A549 (cell line): ENCODE measurements at places on chromosomes 7 and 10.

GRCh38 chr10:12391206-12391605 lies 41.9 kb downstream of the CAMK1D start:
- DNase-seq: no peak

- no peak for DNase-seq
Observed at GRCh38 chr10:127690176-127690835, 46.7 kb upstream of the FOXI2 start.

GRCh38 chr10:43867667-43868565 lies 219.2 kb upstream of the ZNF32 start:
- DNase-seq: peak; percentile 34

DNA sequence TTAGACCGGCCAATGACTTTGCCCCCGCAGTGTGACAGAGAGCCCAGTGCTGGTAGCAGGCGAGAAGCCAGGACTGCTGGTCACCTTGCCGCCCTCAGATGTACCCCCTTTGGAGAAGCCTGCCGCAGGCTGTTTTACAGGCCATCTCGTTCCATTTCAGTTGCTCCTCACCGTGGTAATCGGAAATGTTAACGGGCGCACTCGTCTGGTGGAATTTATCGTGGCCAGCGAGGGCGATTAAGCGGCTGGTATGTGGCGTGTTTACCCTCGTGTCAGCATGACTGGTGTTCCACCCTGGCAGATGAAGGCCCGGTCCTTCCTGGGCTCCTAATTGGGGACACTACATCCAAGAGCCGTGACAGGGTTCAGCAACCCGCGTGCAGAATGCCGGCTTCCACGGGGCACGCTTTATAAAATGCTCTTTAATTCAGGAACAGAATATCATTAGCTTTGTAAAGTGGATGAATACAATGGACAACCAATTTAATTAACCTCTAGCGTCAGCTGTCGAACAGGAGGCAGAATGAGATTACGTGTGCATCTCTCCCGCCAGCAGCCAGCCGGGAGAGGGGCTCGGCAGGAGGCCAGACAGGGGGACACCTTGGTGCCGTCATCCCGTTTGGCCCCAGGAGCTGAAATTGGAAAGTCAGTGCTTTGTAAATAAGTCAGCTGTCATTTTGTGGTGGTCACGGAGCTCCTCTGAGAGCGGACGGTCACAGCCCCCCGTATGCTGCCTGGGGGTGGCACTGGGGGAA lies 108.3 kb downstream of the NKX6-2 start:
- no peak for DNase-seq

GRCh38 chr10:85767891-85768290 lies 598.7 kb downstream of the GRID1 start:
- no peak for DNase-seq

GRCh38 chr7:117009705-117010361 lies 56.5 kb downstream of the ST7 start:
- DNase-seq: no peak

GRCh38 chr7:131327626-131328376 lies at the start of gene MKLN1:
Gene MKLN1, plus strand, starts transcription at chr7:131327876. Its CDS starts 24 bp downstream, at chr7:131327900.
- peak; percentile 91 for DNase-seq

DNA sequence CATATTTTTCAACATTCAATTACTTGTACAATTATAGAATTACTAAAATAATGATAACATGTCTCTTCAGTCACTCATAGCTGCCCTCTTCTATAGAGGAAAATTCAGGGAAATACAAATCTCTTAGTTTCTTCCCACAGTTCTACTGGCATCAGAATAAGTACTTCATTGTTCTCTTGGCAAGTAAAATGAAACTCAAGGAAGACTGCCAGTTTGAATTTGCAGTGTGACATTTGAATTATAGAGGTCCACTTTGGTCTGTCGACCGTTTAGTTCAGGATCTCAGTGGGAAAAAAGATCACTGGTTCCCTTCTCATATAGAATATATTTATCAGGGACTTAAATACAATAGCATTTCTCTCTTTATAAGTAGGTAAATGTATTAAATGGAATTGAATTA lies 114.5 kb downstream of the PON1 start:
- DNase-seq: no peak

DNA sequence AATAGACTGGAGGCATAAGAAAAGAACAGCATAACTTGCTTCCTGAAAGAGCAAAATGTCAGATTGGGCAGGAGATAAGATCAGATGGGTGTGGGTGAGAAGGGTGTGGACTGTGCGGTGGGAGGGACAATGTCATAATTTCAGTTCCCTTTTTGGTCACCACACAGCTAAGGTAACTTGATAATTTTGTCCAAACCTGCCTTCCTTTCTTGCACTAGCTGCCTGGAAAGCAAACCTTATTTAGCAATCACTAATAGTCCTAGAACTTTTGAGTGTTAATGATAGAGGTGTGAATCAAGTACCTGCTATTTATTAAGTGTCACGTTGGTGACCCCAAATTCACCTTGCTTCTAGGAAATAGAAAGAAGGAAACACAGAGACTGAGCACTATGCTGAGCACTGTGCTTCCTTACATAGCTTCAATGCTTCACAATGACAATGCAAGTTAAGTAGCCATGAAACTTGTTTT lies 72.4 kb upstream of the SP4 start:
- no peak for DNase-seq

- DNase-seq: no peak
Observed at GRCh38 chr7:25444991-25445390, 216.7 kb upstream of the NPVF start.

- DNase-seq: no peak
Observed at GRCh38 chr7:29898301-29898700, 91.3 kb downstream of the SCRN1 start.

DNA sequence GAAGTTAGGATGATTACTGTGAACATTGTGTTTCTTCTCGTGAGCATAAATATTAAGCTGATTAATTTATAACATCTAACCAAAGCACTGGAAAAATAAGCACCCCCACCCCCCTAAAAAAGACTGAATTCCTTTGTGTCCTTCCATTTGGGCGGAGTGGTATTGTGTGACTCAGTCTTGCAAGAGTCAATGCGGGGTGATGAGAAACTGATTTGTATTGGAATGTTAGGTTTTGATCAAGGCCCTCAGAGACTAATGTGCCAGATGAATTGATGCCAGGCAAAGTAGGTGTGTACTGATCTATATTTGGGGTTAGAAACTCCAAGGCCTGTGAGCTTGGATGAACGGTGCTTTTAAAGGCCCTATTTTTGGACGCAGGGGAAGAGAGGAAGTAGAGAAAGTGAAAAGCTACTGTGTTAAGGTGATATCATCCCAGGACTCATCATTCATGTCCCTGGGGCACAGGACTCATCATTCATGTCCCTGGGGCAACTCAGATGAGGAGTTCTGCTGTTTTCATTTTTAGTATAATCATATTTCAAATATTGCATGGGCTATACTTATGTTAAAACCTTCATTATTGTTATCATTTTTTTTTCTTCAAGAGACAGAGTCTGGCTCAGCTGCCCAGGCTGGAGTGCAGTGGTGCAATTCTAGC lies 61.3 kb upstream of the PTN start:
- no peak for DNase-seq

DNA sequence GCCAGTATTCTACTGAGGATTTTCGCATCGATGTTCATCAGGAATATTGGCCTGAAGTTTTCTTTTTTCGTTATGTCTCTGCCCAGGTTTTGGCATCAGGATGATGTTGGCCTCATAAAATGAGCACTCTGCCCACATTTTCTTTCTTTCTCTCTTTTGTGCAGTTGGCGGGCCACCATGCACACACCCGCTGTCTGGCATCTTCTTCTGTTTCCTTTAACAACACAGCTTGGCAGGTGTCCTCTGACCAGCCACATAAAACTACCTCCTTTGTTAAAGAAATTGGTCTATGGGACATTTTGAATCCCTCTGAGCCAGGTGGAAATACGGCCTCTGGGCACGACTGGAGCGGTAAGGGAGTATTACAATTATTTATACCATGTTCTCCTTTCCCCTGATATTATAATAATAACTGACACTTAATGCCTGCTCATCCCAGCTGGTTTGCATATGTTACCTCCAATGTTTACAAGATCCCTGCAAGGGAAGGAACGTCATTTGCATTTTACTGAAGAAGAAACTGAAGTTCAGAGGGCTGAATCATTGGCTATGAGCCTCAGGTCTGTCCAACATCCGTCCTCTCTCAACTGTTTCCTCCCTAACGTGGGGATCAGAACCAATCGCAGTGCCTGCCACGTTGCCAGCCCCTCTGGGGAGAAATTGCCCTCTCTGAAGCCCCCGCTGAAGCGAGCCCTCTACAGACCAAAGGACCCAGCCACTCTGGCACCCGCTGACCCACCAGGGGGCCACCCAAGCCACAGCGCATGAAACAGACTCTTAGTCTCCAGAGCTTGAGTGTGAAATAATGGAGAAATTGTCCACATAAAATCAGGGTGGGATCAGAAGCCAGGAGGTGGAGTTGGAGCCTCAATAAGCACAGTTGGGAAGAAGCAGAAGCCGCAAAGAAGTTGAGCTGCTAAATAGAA lies 125.0 kb upstream of the FOXK1 start:
- DNase-seq: no peak

- no peak for DNase-seq
Observed at GRCh38 chr7:18663321-18663720, 167.8 kb downstream of the HDAC9 start.

- DNase-seq: peak; percentile 55
Observed at GRCh38 chr10:21078410-21079329, 181.6 kb upstream of the NEBL start.

GRCh38 chr7:77321300-77321699 lies 94.8 kb downstream of the GSAP start:
- no peak for DNase-seq

GRCh38 chr10:126661841-126662515 lies 8.5 kb downstream of the C10orf90 start:
- DNase-seq: no peak

- DNase-seq: no peak
Observed at GRCh38 chr7:100971111-100972001, 2.0 kb downstream of the MUC12 start.

DNA sequence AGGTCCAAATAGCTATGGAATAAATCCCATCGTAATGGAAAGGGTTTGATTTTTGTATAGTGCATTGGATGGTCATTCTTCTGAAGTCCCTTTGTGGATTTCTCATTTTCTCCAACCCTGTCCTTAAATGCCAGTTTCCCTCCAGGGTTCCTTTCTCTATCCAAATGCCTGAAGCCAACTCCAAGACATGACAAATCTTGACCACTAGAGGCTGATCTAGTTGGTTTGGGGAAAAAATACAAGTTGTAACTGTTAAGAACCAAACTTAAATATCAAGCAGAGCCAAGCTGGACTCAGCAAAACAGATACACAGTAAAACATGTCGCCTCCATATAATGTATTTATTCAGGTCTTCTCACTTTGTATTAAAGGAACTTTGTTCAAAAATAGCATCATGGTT lies 28.7 kb downstream of the FRMD4A start:
- DNase-seq: no peak

DNA sequence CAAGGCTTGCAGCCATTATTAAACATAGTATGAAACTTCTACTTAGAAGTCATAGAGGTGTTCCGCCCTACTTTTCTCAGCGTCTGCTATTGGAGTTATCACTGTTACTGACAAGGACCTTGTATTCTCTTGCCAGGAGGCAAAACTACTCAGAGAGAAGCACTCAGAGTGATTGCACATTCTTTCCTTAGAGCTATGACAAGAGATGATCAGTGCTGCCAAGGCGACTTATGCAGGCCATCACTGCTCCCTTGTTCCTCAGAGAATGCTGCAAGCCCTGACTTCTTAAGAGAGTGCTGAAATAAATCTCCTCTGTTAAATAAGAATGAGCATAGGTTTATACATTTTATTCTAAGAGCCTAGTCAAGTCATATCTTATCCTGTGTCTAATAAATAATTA lies 534.6 kb upstream of the PHF14 start:
- DNase-seq: no peak

DNA sequence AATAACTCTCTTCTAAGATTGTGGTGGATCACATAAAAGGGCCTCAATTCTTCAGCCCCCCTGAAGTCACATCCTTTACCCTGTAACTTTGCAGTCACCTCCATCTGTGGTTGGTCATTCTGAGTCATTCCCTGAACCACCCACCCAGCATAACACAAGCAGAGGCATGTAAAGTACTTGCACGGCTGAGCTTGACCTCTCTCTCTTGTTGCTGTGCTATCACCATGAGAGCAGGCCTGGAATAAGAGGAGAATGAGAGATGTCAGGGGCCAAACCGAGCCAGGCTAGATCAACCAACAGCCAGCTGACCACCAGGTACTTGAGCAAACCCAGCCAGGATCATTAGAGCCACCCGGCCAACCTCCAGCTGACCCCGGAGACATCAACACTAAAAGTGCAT lies 13.5 kb upstream of the STK17A start:
- DNase-seq: no peak

GRCh38 chr10:63286754-63287264 lies 153.7 kb downstream of the NRBF2 start:
- no peak for DNase-seq

DNA sequence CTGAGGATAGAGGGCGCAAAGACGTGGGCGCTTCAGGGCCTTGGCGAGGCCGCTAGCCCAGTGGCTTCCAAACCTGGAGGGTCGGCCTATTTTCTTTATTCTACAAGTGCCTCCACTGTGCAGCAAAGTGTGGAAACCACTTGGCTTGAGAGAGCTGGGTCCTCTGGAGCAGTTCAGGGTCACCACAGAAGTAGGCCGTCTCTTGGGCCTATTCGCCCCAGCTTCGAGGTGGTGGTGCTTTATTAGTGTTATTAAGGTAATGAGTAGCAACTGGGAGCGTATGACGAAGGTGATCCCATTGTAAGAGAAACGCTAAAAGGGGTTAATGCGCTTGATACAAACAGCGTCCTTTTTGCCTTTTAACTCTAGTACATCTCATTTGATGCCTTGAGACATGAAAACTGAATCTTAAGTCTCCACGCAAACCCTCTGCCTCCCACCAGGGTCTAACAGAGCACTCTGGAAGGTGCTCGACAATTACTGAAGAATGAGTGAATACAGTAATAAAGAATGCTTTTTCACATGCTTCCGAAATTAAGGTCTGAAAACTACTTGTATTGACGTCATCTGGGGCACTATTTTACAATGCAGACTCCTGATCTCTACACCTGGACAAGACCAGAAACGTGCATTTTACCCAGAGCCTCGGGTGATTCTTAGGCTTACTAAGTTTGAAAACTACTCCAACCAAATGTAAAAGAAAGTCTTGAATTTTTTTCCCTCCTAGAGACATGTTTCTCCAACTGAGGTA lies 647 bp upstream of the GSAP start:
- peak; percentile 59 for DNase-seq

DNA sequence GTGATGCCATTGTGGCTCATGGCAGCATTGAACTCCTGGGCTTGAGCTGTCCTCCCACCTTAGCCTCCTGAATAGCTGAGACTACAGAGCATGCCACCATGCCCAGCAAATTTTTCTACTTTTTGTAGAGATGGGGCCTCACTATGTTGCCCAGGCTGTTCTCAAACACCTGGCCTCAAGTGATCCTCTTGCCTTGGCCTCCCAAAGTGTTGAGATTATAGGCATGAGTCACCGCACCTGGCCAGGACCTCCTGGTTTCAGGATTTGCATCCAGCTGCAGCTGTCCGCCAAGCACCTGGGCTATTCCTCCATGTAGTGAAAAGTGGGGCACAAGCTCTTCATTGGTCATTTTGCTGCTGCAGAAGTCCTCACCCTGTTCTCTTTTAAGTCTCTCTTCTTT lies 58.9 kb downstream of the ZNF22 start:
- DNase-seq: no peak

- DNase-seq: no peak
Observed at GRCh38 chr10:70840836-70841235, 25.1 kb downstream of the SGPL1 start.

GRCh38 chr10:128963211-128964099 lies 503.6 kb upstream of the MGMT start:
- no peak for DNase-seq
